BE2C (cell line): ENCODE measurements at places on chromosomes 2 and 18.

DNA sequence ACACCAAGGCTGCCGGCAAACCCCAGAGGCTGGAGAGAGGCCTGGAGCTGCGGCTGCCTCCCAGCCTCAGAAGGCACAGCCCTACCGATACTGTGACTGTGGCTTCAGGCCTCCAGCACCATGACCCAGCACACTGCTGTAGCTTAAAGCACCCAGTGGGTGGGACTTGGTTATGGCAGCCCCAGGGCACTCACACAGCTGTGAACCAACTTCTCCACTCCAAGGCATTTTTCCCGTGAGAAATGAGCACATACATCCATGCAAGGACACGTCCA is 199.5 kb downstream of the NDUFA10 start:
- no peak for DNase-seq

GRCh38 chr2:10819714-10820314 is 7.2 kb upstream of the PDIA6 start:
- DNase-seq = no peak

GRCh38 chr2:219521066-219521880 is 7.0 kb downstream of the ASIC4 start:
- DNase-seq = peak; percentile 84

DNA sequence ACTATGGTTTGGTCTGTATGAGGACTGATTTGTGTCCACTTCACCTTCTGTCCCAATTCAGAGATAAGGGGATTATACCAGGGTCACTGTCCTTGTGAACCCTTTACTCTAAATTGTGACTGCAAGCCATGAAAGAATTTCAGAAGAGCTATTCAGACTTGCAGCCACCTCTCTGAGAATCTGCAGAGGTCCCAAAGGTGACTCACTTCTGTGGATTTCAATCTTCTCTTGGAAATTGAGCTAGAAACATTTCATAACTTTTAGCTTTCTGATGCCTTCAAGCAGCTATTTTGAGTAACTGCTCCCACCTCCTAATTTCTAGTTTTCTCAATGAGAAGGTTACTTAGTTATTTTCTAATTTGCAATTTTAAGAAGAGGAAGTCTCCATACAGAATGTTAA is 1242.4 kb upstream of the ACVR2A start:
- DNase-seq = no peak

DNA sequence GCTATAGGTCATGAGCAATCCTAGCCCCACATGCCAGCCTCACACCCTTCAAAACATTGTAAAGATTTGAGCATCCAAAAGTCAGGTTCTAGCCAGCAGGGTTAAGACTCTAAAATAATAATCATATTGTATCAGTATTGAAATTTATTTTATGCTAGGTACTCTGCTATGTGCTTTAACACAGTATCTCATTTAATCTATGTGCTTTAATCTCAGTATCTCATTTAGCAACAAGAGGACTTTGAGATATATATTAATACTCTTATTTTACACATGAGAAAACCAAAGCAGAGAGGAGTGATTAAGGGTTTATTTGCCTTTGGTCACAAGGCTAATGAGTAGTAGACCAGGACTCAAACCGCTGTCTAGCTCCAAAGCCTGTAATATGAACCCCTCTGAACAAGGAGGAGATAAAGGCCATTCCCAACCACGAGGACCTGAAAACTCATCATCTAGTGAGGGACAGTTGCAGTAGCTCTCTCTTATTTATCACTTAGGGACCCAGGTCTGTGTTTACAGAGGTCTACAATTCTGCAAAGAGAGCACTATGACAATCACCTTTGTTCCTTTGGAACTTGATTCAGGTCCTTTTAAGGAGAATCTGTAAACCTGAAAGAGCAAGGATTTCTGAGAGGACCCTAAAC is 116.5 kb upstream of the SERTAD2 start:
- no peak for DNase-seq

DNA sequence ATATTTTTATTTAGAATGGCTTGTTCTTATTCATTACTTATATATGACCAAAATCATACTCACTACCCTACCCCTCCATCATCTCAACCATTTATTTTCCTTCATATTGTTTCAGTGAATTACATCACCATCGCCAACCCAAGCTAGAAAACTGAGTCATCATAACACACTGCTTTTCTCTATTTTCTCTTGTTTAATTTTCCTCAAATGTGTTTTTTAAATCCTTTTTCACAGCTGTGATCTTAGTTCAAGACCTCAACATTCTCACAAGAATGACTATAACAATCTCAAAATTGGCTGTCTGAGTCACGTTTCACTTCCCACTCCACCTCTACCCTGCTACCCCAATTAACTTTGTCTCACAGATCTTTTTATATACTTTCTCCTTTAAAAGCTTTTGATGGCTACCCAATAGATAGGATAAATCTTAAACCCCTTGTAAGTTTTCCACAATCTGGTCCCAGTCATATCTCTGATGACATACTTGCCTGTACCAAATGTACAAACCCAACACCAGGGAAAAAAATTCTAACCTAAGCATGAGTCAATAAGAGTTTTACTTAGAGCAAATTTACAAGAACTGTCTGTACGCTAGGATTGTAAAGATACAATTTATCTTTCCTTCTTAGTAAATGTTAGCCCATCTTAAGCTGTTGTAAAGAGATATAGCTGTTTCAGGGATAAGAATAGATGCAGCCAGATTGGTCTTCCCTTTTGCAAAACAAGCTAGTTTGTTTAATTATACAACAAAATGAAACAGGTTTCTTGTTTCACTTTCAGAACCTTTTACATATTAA is 635.1 kb upstream of the SLC39A10 start:
- no peak for DNase-seq
